Activated CD4-positive, alpha-beta T cell treated with anti-CD3 and anti-CD28 coated beads, Interleukin-2, amount 10 ng/mL, durations not matched to agents 7 days and 5 days (primary cell): ENCODE measurements at places on chromosomes 2 and 18. TPM values are rescaled to one million over a fixed set of nuclear protein-coding genes. Genes with fewer than 3 reads are reported as not detected.

GRCh38 chr2:86203614-86204013 is 4.4 kb downstream of the MRPL35 start:
- H3K27me3 ChIP-seq: no peaks in the 10 kb centered on the region
- H3K4me1 ChIP-seq: peaks cover 31% of the 10 kb centered on the region
- no peak overlapping the region for H3K27ac ChIP-seq
- no peak overlapping the region for H3K4me3 ChIP-seq
- DNase-seq: no peak
- peaks cover 16% of the 10 kb centered on the region for H3K36me3 ChIP-seq

The UGT1A3 gene
- not detected for total RNA-seq

GRCh38 chr2:98786179-98786578 is 55.2 kb upstream of the MGAT4A start:
- DNase-seq: no peak
- H3K4me3 ChIP-seq: no peak overlapping the region
- H3K27me3 ChIP-seq: peaks cover 2% of the 10 kb centered on the region
- H3K27ac ChIP-seq: no peak overlapping the region
- H3K4me1 ChIP-seq: no peaks in the 10 kb centered on the region
- peaks cover 8% of the 10 kb centered on the region for H3K36me3 ChIP-seq

- no peak overlapping the region for H3K4me3 ChIP-seq
- no peak for DNase-seq
- H3K36me3 ChIP-seq: no peaks in the 10 kb centered on the region
- H3K27me3 ChIP-seq: no peaks in the 10 kb centered on the region
- no peak overlapping the region for H3K27ac ChIP-seq
Observed at GRCh38 chr2:23550553-23550952, 165.6 kb downstream of the KLHL29 start.

- H3K4me1 ChIP-seq: no peaks in the 10 kb centered on the region
- no peak for DNase-seq
- H3K27ac ChIP-seq: no peak overlapping the region
- no peaks in the 10 kb centered on the region for H3K36me3 ChIP-seq
- H3K4me3 ChIP-seq: no peak overlapping the region
- H3K27me3 ChIP-seq: peaks cover 1% of the 10 kb centered on the region
Observed at GRCh38 chr18:54931152-54931551, 28.1 kb downstream of the CCDC68 start.

- no peak for DNase-seq
- no peaks in the 10 kb centered on the region for H3K4me1 ChIP-seq
- H3K27ac ChIP-seq: no peak overlapping the region
- H3K36me3 ChIP-seq: no peaks in the 10 kb centered on the region
- no peaks in the 10 kb centered on the region for H3K27me3 ChIP-seq
Observed at GRCh38 chr18:60643009-60643408, 270.4 kb upstream of the MC4R start.

DNA sequence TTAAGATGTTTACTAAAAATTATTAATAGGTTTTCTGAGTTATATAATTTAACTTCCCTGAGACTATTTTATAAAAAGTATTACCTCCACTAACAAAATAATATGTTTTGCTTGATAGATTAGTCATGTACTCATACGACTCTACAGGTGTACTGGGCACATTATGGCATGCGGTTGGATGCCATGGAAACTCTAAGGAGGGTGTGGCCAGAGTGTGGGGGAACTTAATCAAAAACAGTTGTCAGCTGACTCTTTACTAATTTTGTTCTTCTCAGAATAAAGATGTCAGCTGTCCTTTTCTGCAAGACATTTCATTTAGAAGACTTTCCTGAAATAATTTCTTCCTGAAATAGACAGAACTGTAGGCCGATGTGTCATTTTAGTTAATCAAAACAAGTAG is 228.3 kb upstream of the SIX3 start:
- no peaks in the 10 kb centered on the region for H3K36me3 ChIP-seq
- H3K27ac ChIP-seq: no peak overlapping the region
- no peaks in the 10 kb centered on the region for H3K27me3 ChIP-seq
- no peak for DNase-seq

The FER1L5 gene
- not detected for total RNA-seq

The RAMP1 gene
- total RNA-seq: 4.9 TPM

GRCh38 chr2:79966369-79966768 is 338.2 kb downstream of the LRRTM1 start:
- no peaks in the 10 kb centered on the region for H3K4me1 ChIP-seq
- no peak for DNase-seq
- H3K27me3 ChIP-seq: no peaks in the 10 kb centered on the region
- no peak overlapping the region for H3K4me3 ChIP-seq
- no peak overlapping the region for H3K27ac ChIP-seq
- H3K36me3 ChIP-seq: no peaks in the 10 kb centered on the region

DNA sequence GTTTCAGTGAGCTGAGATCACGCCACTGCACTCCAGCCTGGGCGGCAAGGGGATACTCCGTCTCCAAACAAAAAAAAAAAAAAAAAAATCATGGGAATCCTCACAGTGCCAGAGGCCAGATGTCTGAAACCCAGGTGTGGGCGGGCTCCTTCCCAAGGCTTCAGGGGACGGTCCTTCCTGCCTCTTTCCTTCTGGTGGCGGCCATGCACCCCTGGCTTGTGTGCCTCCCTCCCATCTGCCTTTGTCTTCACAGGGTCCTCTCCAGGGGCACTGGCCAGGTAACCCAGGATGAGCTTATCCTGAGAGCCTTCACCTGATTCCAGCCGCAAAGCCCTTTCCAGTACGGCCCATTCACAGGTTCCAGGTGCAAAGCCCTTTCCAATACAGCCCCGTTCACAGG is 40.9 kb upstream of the GPC1 start:
- H3K27ac ChIP-seq: no peak overlapping the region
- no peak overlapping the region for H3K4me3 ChIP-seq
- no peaks in the 10 kb centered on the region for H3K36me3 ChIP-seq
- H3K27me3 ChIP-seq: no peaks in the 10 kb centered on the region

The DCDC2C gene
- total RNA-seq: not detected

The FBXO41 gene
- total RNA-seq: 18.2 TPM

The KCNK3 gene
- not detected for total RNA-seq

DNA sequence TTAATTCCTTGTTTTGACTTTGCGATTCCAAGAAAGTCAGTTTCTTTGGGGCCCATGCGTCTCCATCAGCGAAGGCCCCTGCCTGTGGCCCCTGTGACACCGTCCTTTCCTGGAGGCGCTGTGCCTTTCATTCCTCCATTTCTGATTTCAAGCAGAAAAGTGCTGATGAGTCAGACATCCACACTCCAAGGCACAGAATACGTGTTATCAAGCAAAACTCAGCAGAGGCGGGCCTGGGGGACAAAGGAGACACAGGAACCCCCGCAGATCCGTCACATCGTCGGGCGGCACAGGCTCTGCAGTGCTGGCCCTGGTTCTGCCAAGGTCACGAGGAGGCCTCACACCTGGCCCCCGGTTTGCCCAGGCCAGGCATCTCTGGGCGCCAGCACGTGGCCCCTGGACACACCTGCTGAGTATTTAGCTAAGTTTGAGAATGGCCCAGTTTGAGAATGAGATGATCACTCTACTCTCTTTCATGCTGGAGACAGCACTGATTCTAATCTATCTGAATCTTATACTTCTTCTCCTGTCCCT is 7.2 kb upstream of the SALL3 start:
- peaks cover 7% of the 10 kb centered on the region for H3K4me1 ChIP-seq
- H3K27me3 ChIP-seq: peaks cover 55% of the 10 kb centered on the region
- H3K36me3 ChIP-seq: peaks cover 5% of the 10 kb centered on the region
- DNase-seq: no peak
